A549 treated with Hydrocortisone at 1 μM for 4 hours (cell line): ENCODE measurements at places on chromosomes 4 and X. TPM values are rescaled to one million over a fixed set of nuclear protein-coding genes. Genes with fewer than 3 reads are reported as not detected.

Gene MED12
- 9.0 to 12.0 TPM (median 10.9 TPM) in 5 replicates for total RNA-seq

Gene FAM9B
- 0.18 TPM in 1 of 5 replicates, not detected in the others for total RNA-seq

Gene MAGEB2
- total RNA-seq = not detected in 5 replicates

Gene GPM6B
- 0.07 to 0.20 TPM (median 0.14 TPM) in 5 replicates for total RNA-seq

Gene TCEAL9
- 87.2 to 150 TPM (median 94.3 TPM) in 5 replicates for total RNA-seq

Gene BANK1
- 0.70 to 1.2 TPM (median 1.0 TPM) in 5 replicates for total RNA-seq

Gene SYNPO2
- total RNA-seq = 0.68 to 1.1 TPM (median 1.0 TPM) in 5 replicates

Gene PCDH10
- 0.10 to 0.16 TPM (median 0.12 TPM) in 5 replicates for total RNA-seq

Gene CT45A2
- total RNA-seq = 0.10 TPM in 1 of 5 replicates, not detected in the others

Gene ADRA2C
- 6.8 to 10.8 TPM (median 9.7 TPM) in 5 replicates for total RNA-seq

Gene DNAAF6
- total RNA-seq = not detected in 5 replicates

Gene GPR82
- total RNA-seq = not detected in 5 replicates

Gene ABLIM2
- total RNA-seq = 4.9 to 8.3 TPM (median 6.4 TPM) in 5 replicates

Gene AFM
- not detected in 5 replicates for total RNA-seq

Gene ADGRA3
- total RNA-seq = 14.0 to 21.2 TPM (median 18.1 TPM) in 5 replicates

Gene CXXC4
- 0.01 to 0.03 TPM (median 0.02 TPM) in 4 of 5 replicates, not detected in the other for total RNA-seq

Gene TCEAL2
- total RNA-seq = not detected in 5 replicates

Gene UGT2A3
- total RNA-seq = 0.03 to 0.14 TPM (median 0.07 TPM) in 5 replicates

Gene NSD2
- total RNA-seq = 35.5 to 49.3 TPM (median 43.6 TPM) in 5 replicates

Gene SATL1
- total RNA-seq = not detected in 5 replicates

Gene DNASE1L1
- 27.2 to 31.3 TPM (median 29.9 TPM) in 5 replicates for total RNA-seq

Gene BEX2
- total RNA-seq = 7.1 to 12.0 TPM (median 9.3 TPM) in 5 replicates

Gene OPHN1
- 1.4 to 2.4 TPM (median 1.6 TPM) in 5 replicates for total RNA-seq

Gene TIGD4
- total RNA-seq = 0.11 to 0.33 TPM (median 0.20 TPM) in 5 replicates

Gene DRP2
- 0.13 to 0.28 TPM (median 0.16 TPM) in 5 replicates for total RNA-seq

Gene PCSK1N
- total RNA-seq = 12.9 to 50.9 TPM (median 44.9 TPM) in 5 replicates

Gene ARSD
- 13.0 to 15.2 TPM (median 14.0 TPM) in 5 replicates for total RNA-seq

Gene CCDC158
- total RNA-seq = 0.03 TPM in 1 of 5 replicates, not detected in the others

Gene BEND2
- not detected in 5 replicates for total RNA-seq

Gene GRIA3
- not detected in 5 replicates for total RNA-seq

Gene ADH1C
- total RNA-seq = not detected in 5 replicates

Gene RTL9
- total RNA-seq = 0.07 to 0.13 TPM (median 0.10 TPM) in 4 of 5 replicates, not detected in the other

Gene ADAD1
- total RNA-seq = not detected in 5 replicates

Gene TEX13D
- total RNA-seq = not detected in 5 replicates

Gene NKX3-2
- total RNA-seq = 0.07 to 0.14 TPM (median 0.12 TPM) in 5 replicates

Gene FAM9C
- 0.03 to 0.23 TPM in 2 of 5 replicates, not detected in the others for total RNA-seq

Gene IL1RAPL2
- not detected in 5 replicates for total RNA-seq

Gene CXorf49
- total RNA-seq = not detected in 5 replicates

Gene PF4V1
- not detected in 5 replicates for total RNA-seq

Gene KDR
- 0.06 to 0.26 TPM (median 0.10 TPM) in 5 replicates for total RNA-seq

Gene RRH
- total RNA-seq = 0.10 to 0.16 TPM (median 0.14 TPM) in 3 of 5 replicates, not detected in the others
